ENCODE measurements at places on chromosomes 16 and 17.

- no peak for DNase-seq
These were observed 3.5 kb upstream of the CDC27 start for GRCh38 chr17:47192554-47192953.

DNA sequence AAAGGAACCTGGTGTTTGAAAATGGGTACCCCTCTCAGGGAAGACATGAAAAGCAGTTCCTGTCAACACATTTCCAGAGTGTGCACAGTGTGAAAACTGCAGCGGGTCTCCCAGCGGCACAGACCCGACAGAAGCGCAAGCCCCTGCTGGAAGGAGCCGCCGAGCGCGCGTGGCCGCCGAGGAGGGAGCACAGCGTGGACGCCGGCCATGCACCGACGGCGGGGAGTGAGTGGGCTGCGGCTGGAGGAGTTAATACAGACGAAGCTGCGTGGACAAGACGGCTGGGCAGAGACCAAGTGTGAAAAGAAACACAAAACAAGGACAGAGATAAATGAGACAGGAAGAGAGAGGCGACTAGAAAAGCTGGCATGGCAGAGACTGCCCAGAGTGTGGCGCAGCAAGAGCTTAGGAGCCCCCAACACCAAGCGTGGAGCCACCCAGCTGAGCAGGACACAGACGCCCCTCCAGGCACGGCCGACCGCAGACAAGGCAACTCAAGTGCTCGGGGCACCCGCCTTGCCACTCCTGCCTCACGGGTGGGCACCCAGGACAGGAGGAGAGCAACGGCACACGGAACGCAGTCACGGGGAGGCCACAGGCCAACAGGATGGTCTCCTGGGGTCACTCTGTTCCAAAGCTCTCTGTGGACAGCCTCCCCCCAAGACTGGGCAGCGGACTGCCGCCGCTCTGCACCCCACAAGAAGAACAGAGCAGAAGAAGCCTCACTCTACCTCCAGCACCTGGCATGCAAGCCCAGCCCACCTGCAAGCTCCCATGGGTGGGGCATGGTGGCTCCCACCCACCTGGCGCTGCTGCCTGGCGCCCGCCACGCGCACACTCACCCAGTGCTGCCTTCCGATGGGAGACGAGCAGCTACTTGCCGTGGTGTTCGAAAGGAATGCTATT, 16.5 kb downstream of the SLC16A3 start:
- no peak for DNase-seq

GRCh38 chr16:53768167-53768566, 64.2 kb downstream of the FTO start:
- DNase-seq, result no peak

DNA sequence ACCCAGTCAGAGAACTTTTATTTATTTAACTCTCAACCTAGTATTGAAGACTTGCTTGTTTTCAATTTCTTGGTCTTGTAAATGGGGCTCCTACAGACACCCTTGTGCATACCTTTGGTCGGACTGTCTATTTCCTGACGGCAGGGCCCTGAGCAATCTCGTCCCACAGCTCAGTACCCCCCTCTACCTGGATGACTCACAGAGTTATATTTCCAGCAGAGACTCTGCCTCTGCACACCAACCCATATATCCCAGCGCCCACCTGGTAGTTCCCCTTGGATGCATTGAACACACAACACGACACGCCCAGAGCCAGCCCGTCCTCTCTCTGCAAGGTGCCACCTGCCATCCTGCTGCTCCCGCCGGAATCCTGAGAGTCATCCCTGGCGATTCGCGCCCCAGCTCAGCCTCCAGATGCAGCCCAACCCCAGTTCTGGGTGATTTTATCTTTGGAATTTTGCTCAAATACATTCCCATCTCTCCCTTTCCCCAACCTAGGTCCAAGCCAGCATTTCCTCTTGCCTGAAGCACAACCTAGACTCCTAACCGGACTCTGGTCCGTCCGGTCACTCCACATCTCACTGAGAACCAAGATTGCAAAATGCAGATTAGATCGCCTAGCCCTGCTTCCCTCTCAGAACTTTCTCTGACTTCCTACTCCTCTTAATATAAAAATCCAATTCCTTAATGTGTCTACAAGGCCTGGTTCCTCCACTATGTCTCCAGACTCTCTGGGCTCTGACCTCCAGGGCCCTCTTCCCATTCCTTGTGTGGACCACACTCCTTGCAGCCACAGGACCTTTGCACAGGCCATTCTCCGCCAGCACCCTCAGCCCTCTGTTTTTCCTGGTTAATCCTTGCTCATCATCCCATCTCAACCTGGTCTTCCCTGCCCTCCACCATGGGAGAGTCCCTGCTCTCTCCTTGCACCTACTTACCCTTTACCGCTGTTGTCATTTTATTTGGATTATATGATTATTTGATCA, 129.2 kb downstream of the SEC14L1 start:
- DNase-seq, result no peak

- no peak for DNase-seq
These were observed 4.0 kb upstream of the CMTM3 start for GRCh38 chr16:66600477-66600876.

GRCh38 chr17:81065500-81065899, 30.5 kb downstream of the BAIAP2 start:
- no peak for DNase-seq

GRCh38 chr16:3266873-3267537, 10.6 kb upstream of the MEFV start:
- peak; percentile 22 for DNase-seq

DNA sequence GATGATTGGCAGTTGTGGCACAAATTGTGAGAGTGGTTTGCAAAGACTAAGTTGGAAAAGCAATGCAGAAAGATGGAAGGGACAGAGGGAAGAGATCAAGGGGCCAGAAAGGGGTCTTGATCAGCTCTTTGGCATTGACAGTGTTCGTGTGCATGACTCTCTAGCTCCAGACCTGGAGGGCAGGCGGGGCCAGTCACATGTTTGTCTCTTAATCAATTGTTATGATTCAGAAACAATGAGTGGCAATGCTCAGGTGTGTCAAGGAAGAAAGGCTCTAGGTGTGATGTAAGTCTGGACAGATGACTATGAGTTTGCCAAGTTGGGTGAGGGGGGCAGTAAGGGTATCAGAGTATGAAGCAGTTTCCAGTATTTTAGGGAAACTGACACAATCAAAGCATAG, 32.1 kb downstream of the WSB1 start:
- DNase-seq, result no peak

GRCh38 chr16:1159325-1159972, 6.5 kb downstream of the CACNA1H start:
- DNase-seq, result peak; percentile 28

DNA sequence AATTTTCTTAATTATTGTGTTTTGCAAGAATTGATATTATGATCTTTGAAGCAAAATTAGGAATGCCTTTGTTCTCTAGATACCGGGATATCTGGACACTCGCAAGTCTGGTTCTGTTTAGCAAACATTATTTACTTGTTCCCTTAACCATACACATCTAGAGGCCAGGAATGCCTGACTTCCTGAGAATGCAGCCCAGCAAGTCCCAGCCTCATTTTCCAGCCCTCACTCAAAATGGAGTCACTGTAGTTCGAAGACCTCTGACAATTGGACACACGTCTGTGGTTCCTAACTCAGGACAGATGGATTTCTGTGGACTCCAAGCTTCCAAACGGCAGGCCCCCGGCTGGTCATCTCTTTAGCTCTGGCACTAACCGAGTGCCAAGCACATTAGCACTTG, 355.4 kb upstream of the RBFOX1 start:
- DNase-seq, result no peak

GRCh38 chr17:50262001-50262794, 12.1 kb upstream of the TMEM92 start:
- no peak for DNase-seq

GRCh38 chr16:14364386-14365199, 265.5 kb downstream of the PARN start:
- no peak for DNase-seq

- peak; percentile 4 for DNase-seq
These were observed 16.2 kb upstream of the RMI2 start for GRCh38 chr16:11329071-11329491.

- DNase-seq, result no peak
These were observed 6.3 kb downstream of the NOS2 start for GRCh38 chr17:27793906-27794569.

- no peak for DNase-seq
These were observed 355.4 kb upstream of the TNRC6C start for GRCh38 chr17:77602883-77603640.

DNA sequence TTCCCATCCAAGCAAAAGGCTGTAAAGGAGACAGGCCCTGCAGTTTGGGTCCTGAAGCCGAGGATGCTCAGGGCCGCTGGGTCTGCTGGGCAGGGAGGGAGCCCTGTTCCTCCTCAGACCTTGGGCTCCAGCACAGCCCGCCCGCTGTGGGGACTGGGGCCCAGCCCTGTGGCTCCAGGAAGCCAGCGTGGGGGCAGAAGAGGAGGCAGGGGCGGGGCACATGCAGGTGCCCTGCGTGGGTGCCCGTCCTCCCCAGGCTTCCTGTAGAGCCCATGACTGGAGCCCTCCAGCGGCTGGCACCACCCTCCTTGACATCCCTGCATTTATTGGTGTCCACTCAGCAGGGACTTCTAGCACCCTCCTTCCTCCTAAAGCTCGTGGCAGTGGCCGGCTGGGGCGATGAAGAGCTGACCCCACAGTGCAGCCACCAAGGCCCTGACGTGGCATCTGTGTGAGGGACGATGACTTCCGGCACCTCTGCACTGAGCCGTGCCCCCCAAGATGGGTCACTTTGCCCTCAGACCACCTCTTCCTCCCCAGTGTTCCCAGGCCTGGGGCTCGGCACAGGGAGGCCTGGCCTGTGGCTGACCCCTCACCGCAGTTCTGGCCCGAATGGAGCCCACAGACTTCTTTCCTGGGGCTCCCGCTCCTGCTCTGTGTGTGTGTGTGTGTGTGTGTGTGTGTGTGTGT, 9.9 kb downstream of the PRSS27 start:
- no peak for DNase-seq

- peak; percentile 23 for DNase-seq
These were observed 1.2 kb downstream of the NEUROD2 start for GRCh38 chr17:39606434-39607056.

- no peak for DNase-seq
These were observed 13.8 kb downstream of the CTRL start for GRCh38 chr16:67917852-67918236.

DNA sequence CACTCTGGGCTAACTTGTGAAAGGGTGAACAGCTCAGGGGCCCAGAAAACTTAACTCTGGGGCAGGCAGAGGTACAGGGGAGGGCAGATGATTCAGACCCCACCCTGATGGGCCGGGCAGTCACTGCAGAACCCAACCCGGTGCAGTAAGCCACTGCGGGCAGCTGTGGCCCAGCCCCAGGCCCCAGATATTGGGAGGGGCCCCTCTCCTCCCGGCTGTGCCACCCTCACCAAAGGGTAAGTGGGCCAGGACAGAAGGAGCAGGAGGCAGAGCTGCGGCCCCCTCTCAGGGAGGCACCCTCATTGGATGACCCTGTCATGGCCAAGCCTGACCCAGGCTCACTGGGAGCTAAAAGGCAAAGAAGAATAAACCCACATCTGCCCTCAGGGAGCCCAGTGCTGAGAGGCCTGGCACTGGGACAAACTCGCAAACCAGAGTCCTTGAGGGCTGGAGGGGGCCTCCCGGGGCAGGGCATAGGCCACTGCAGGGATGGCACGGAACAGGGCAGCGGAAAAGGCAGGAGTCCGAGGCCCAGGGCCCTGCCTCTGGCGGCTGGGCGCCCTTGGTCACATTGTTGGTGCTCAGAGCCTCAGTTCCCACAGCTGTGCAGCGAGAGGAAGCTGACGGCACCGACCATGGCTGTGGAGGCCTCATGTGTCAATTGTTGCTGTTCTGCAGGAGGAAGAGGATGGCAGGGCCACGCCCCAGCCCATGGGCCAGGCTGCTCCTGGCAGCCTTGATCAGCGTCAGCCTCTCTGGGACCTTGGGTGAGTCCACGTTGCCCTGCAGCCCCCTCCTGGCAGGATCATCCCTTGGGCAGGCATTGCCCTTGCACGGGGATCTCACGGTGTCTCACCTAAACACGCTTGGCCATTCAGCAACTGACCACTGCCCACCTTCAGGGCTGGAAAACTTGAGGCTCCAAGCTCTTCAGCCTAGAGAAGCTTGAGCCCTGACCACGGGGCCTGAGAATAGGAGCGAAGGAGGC, 3.1 kb downstream of the ITGB4 start:
- DNase-seq, result no peak

DNA sequence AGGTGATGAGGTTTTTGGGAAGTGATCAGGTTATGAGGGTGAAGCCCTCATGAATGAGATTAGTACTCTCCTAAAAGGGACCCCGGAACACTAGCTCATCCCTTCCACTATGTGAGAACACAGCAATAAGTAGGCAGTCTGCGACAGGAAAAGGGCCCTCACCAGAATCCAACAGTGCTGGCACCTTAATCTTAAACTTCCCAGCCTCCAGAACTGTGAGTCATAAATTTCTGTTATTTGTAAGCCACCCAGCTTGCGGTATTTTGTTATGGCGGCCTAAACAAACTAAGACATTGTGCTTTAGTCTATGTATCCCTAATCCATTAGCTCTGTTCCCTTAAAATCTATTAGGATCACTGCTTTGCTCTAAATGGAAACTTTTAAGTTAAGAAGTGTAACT, 8.5 kb downstream of the SLFN12 start:
- DNase-seq, result no peak

DNA sequence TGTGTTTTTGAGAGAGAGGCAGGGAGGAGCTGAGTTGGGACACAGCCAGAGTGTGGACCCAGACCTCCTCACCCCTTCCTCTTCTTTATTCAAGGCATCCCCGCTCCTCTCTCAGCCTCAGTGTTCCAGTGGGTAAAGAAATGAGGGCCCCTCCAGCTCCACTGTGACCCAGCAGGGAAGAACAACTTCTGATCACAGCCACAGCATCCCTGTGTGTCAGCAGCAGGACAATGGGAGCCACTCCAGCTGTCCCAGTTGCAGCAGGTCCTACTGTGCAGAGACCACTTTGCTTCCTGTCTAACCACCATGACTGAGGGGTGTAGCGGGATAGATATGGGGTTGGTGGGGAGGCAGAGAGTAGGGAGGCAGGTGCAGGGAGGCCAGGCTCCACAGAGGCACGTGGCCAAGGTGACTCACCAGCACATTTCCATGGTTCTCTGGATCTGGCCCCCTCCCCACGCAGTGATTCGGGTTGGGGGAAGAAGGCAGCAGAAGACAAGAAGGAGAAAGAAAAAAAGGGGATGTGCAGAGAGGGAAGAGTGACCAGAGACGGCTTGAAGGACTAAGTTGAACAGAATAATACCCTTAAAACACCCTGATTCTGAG, 24.5 kb downstream of the PIK3R5 start:
- DNase-seq, result no peak

GRCh38 chr17:62760945-62761267, 47.2 kb downstream of the MARCHF10 start:
- DNase-seq, result no peak

- DNase-seq, result no peak
These were observed 53.9 kb upstream of the IRX3 start for GRCh38 chr16:54340531-54340930.

- no peak for DNase-seq
These were observed 41.1 kb downstream of the ZCCHC14 start for GRCh38 chr16:87451563-87452210.

- DNase-seq, result no peak
These were observed 1024.8 kb upstream of the EEF2KMT start for GRCh38 chr16:6122401-6122800.

- DNase-seq, result peak; percentile 69
These were observed 359.7 kb downstream of the CDH11 start for GRCh38 chr16:64762211-64762610.

- DNase-seq, result no peak
These were observed 10.2 kb downstream of the IL4R start for GRCh38 chr16:27323781-27324561.

- DNase-seq, result no peak
These were observed 90.8 kb downstream of the TBC1D16 start for GRCh38 chr17:79944821-79945391.

Measured in brain (organoid and tissue), 16 donors.